ENCODE measurements at places on chromosomes 6 and 20.
A peak's percentile ranks its signal among the peaks of the same experiment; 100 is the strongest.

DNA sequence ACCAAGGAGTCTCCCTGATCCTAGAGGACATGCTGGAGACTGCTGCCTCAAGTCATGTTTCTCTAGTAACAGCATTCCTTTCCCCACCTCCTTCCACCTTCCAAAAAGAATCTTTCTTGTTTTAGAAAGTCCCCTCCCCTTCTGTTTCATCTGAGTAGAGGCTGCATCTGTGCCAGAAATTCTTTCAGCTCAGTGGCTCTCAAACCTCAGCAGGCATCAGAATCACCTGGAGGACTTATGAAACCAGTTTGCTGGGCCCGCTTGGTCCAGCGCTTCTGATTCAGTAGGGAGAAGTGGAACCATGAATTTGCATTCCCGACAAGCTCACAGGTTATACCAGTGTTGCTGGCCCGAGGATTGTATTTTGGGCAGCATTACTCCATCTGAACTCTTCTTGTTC, 55.1 kb downstream of the TMEM200A start:
- no peak for DNase-seq

GRCh38 chr6:163402616-163403015, 11.9 kb upstream of the QKI start:
- DNase-seq = no peak

DNA sequence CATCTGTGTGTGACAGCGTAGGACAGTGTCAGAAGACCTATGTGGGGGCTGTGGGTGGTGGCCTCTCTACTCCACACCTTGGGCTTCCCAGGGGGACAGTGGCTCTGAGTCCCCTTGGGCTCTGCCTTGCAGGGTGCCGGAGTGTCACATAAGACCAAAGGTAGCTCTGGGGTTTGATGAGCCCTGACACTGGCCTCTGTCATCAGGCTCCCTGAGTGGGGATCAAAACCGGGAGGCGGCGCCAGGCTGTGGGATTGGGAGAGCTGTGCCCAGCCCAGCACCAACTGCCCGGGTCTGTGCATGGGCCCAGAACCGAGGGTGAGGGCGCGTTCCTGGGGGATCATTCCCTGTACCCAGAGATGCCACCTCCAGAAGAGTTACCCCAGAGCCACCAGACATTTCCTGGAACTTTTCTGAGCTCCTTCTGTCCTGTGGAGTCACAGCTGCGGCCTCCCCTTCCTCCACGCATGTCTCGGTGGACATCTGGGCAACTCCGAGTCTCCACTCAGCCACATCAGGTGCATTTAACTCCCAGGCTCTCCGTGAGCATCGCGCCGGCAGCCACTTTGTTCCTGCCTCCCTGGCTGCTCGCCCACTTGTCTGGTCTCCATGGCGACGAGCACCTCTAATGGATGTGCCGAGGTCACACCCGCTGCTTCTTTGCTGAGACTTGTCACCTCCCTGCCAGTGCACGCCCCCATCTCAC, 94.7 kb downstream of the TMEM242 start:
- peak; percentile 56 for DNase-seq

DNA sequence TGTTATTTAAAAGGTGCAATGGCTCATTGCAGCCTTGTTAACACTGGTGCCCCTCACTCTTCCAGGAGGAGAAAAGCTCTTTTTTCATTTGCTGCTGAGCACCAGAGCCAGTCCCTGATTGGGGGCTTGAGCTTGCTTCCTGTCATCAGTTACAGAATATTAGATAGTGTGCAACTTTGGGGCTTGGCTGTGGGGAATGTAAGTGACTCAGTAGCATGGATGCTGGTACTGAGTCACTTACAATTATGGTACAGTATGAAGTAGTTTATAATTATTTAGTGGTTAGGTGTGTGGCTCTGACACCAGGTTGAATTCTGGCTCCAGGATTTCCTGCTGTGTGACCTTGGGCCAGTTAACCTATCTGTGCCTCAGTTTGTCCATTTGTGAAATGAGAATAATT, 37.6 kb downstream of the ANKS1A start:
- DNase-seq = no peak

DNA sequence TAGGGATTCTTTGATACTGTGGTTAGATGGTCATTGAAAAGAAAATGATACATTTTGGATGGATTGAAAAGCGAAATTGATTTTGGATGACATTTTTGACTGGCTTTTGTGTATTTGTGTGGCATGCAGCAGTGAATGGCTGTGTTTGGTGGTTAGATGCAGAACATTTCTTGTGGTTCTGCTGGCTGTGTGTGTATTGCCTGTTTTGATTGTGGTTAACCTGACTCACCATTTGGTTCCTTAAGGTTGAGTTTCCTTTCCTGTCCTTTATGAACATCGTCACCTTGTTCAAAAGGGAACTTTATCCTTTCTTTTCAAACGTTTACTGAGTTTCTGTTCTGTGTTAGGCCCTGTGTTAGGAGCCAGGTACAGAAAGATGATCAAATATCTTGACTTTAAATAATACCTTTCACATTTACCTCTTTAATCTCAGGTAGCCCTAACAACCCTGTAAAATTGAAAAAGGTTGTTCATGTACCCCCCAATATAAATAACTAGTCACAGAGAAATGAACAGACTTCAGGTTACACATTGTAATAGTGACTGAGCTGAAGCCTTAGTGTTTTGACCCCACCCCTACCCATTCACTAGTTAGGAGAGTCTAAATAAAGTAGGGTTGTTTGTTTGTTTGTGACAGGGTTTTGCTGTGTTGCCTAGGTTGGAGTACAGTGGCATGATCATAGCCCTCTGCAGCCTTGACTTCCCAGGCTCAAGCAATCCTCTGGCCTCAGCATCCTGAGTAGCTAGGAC, 23.8 kb downstream of the ANKS1A start:
- no peak for DNase-seq

- no peak for DNase-seq
These were observed 508.3 kb upstream of the SOX4 start for GRCh38 chr6:21085211-21085610.

DNA sequence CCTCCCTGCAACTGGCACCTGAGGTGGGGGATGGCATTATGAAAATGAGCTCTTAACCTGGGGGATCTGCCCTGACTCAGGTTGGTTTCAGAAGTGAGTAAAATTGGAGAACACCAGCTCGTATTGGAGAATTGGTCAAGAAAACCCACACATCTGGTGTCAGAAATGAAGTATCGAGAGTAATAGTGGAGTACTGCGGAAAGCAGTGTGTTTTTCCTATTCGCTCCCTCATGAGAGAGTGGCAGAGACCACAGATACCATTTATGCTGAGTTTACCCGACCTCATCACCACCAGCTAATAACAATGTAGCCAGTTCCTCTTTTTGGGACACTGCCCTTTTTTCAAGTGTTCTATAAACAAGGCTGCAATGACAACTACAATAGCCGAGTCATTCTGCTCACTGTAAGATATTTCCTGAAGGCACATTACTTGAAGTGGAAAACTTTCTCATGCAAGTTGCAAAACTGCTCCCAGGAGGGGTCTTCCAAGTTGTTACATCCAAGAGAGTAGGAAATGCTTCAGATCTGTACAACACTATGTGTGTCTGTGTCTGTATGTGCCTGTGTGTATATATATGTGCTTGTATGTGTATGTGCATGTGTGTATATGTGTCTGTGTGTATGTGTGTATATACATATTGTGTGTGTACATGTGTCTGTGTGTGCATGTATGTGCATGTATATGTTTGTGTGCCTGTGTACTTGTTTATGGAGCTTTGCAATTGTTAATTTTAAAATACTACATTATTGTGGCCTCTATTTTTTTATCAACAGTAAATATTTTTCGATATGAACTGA, 106.0 kb upstream of the CST7 start:
- DNase-seq = no peak

GRCh38 chr6:14883921-14884320, 361.9 kb upstream of the JARID2 start:
- DNase-seq = peak; percentile 54

GRCh38 chr20:48942730-48943129, 21.2 kb downstream of the ARFGEF2 start:
- no peak for DNase-seq

DNA sequence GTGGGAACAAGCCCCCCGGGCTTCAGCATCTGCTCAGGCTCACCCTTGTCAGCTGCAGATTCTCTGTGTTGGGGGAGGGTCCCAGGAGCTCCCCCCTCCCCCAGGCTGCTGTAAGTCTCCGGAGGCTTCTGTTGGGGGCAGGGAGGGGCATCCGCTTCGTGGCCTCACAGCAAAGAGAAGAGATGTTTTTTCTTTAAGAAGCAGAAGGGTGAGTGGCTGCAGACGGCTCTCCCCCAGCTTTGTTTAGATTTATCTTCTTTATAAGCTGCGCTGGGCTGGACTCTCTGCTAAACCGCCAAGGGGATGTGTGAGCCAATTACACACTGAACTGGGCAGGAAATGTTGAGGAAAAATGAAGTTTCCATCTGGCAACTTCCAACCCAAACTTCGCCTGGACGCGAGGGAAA, 48.7 kb upstream of the GATA5 start:
- no peak for DNase-seq

- no peak for DNase-seq
These were observed 250.8 kb downstream of the DLL1 start for GRCh38 chr6:170040115-170040500.

DNA sequence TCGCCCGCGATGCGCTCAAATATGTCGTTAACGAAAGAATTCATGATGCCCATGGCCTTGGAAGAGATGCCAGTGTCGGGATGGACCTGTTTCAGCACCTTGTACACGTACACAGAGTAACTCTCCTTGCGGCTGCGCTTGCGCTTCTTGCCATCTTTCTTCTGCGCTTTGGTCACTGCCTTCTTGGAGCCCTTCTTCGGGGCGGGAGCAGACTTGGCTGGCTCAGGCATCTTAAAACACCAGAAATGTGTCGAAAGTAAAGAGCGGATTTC, 36.4 kb downstream of the HFE start:
- DNase-seq = peak; percentile 58

GRCh38 chr6:33856031-33856590, 52.3 kb upstream of the MLN start:
- DNase-seq = no peak
